HT-29 (cell line): ENCODE measurements at places on chromosomes 6 and 20. TPM values are rescaled to one million over a fixed set of nuclear protein-coding genes. Genes with fewer than 3 reads are reported as not detected.
A peak's percentile ranks its signal among the peaks of the same experiment; 100 is the strongest.

The BHLHE23 gene
- total RNA-seq: not detected in 2 replicates

The CST2 gene
- not detected in 2 replicates for total RNA-seq

The OR2J3 gene
- total RNA-seq: not detected in 2 replicates

The FILIP1 gene
- not detected in 2 replicates for total RNA-seq

The LY6G5B gene
- total RNA-seq: 3.5 and 3.6 TPM in 2 replicates

The SPATA25 gene
- 7.1 and 10.4 TPM in 2 replicates for total RNA-seq

The AGPAT4 gene
- 0.47 and 0.56 TPM in 2 replicates for total RNA-seq

The DEFB132 gene
- not detected in 2 replicates for total RNA-seq

The CDC5L gene
- total RNA-seq: 9.8 and 10.9 TPM in 2 replicates

The MED20 gene
- 18.3 and 25.4 TPM in 2 replicates for total RNA-seq

The ASIP gene
- not detected in 2 replicates for total RNA-seq

The ADGRF4 gene
- total RNA-seq: 0.41 and 0.94 TPM in 2 replicates

The SYCP2L gene
- total RNA-seq: 0.08 TPM in 1 of 2 replicates, not detected in the other

DNA sequence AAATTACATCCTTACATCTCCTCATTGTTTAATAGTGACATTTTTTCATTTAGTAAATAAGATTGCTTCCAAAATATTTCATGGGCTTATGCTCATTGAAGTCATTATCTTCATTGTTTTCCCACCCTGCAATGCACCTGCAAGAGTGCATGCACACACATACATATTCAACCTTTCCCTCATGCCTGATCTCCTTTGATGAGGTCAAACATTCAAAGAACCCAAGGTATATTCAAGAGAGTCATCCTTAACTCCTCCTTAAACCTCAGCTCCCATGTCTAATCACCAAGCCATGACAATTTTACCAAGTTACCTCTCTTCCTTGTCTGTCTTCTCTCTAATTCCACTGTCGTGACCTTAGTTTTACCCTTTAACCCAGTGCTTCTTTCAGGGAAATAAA lies 56.5 kb downstream of the HIVEP2 start:
- DNase-seq: no peak

- no peak for DNase-seq
Observed at GRCh38 chr6:111416529-111416928, 66.5 kb downstream of the REV3L start.

DNA sequence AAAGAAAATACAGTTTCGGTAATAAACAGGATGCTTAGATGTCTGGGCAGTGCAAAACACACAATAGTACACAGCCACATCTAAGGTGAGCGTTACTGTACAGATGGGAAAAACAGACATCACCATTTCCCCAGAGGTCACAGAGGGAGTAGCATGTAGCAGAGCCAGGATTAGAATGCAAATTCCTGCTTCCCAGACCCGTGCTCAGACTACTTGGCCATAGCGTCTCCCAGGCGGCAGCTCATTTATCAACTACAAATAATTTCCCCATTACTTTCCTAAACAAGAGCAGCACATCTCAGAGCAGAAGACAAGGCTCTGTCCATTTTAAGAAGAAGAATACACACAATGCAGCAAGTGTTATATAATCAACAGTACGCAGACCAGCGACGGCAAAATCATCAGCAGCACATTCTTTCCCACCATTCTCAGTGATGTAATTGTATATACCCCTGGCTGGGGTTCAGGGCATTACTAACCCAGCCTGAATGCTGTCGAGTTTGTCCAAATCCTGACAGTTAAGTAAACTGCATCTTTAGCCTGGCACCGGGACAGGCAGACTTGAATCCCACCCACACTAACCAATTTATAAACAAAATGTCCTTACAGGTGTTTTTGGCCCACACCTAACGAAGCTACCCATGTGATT lies 61.9 kb downstream of the CNKSR3 start:
- DNase-seq: no peak

DNA sequence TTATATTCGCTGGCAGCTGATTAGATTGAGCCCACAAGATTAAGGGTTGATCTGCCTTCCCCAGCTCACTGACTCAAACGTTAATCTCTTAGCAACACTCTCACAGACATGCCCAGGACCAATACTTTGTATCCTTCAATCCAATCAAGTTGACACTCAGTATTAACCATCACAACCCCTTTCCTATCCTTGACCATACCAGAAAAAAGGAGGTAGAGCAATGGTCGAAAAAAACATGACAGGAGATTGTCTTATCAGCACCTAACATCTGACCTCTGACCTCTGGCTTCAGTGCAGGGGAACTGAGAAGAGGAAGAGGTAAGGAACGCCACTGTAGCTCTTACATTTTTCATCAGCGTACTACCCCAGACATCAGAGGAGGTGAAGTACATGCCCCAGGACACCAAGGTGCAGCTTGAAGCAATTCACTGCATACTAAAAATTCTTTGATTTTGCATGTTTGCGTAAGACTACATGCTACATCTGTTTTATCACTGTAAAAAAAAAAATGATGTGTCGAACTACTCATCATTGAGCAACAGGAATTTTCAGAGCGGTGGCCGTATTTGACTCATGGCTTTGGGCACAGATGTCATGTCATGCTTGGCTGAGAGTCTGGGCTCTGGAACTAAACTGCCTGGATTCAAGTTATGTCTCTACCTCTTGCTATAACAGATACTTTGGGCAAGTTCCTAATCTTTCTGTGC lies 188.0 kb upstream of the TAB2 start:
- DNase-seq: peak; percentile 8

DNA sequence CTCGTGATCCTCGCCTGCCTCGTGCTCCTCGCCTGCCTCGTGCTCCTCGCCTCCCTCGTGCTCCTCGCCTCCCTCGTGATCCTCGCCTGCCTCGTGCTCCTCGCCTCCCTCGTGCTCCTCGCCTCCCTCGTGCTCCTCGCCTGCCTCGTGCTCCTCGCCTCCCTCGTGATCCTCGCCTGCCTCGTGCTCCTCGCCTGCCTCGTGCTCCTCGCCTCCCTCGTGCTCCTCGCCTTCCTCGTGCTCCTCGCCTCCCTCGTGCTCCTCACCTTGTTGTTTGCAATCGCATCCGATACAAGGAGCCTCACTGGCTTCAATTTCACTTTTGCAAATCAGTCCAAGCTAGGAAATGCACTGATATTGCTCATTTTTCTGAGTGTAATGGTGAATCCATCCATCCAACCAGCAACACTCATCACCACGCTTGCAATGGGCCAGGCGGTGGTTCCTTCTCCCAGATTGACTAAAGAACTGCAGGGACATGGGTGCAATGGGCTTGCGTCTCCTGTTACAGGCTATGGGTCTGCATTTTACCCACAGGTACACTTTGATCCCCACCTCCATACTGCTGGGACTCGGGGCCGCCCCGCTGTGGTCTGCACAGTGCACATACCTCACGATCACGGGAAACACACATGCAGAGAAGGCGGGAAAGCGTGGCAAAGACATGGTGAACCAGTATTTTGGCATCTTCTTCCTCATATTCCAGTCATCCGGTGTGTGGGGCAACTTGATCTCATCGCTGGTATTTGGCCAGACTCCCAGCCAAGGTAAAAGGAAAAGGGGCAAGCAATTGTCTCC lies 4.6 kb downstream of the UNC93A start:
- DNase-seq: no peak

GRCh38 chr20:14780508-14780907 lies 443.1 kb upstream of the FLRT3 start:
- no peak for DNase-seq

- no peak for DNase-seq
Observed at GRCh38 chr6:126667728-126668127, 327.8 kb downstream of the CENPW start.

- DNase-seq: no peak
Observed at GRCh38 chr20:39875492-39876110, 813.4 kb downstream of the MAFB start.

DNA sequence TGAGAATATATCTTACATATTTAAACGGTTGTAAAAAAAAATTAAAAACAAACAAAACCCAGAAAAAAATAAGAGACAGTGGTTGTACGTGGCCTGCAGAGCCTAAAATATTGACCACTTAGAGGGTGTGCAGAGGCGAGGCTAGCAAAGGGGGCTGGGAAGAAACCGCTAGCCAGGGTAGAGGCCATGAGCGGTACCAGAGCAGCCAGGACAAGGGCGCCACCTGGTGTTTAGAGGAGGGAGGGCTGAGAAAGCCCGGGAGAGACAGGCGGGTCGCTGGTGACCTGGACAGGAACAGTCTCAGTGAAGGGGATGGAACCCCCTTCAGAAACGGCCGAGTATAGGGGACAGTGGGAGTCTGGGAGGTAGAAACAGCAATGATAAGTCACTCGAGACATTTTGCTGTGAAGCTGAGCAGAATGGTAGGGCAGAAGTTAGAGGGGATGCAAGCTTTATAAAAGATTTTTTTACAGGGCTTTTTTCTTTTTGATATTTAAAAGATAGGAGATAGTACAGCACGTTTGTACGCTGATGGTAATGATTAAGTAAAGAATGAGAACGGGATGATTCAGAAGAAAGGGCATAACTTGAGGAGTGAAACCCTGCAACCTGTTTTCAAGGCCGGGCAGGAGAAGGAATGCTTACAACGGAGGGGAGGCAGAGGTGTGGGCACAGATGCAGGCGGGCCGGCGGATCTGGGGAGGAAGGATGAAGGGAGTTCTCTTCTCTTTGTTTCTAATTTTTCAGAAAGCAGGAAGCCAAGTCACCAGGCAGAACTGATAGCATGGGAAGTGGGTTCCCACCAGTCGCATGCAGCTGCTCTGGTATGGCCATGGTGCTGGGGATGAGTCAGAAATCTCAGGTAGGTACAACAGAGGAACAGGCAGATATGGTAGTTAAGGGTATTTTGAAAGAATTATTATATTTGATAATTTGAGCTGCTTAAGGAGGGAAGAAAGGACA lies 76.2 kb downstream of the FAM229B start:
- DNase-seq: peak; percentile 54

GRCh38 chr6:96279084-96279483 lies 242.5 kb upstream of the UFL1 start:
- no peak for DNase-seq

- no peak for DNase-seq
Observed at GRCh38 chr6:168941036-168941435, 312.6 kb downstream of the THBS2 start.

DNA sequence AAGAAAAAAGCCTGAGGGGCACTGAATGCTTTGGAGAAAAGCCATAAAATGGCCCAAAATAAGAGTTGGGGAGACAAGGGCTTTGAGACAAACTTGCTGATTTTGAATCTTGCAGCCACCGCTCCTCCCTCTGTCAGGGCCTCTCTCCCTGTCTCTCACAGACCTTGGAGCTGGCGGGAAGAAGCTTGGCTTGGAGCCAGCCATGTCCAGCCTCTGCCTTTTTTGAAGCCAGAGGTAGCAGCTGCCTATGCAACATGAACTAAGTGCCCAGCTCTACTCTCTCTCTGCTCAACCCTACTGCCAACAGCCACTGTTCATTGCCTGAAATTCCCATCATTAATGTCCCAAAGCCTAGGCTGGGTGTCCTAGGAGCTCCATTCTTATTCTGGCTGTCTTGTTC lies 63.7 kb upstream of the CTNNBL1 start:
- peak; percentile 24 for DNase-seq

GRCh38 chr6:100998111-100998510 lies 117.0 kb upstream of the ASCC3 start:
- DNase-seq: no peak

DNA sequence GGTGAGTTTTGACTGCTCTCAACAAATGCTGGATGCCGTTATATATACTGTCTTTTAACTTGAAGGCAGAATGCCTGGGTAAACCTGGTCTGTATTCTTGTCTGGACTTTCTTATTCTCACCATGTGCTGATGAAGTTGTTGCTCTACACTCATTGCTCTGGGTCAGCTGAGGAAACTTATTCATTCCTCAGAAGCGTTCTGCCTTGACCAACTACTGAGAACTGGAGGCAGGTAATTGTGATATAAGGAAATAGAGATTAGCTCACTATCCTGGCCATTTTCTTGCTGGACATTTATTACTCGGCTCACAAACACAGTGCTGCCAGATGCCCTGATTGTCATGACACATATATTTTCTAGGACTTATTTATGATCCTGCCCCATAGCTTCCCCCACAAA lies 103.6 kb downstream of the DNAH8 start:
- no peak for DNase-seq

- no peak for DNase-seq
Observed at GRCh38 chr6:15952231-15953151, 176.4 kb upstream of the MYLIP start.

GRCh38 chr6:37758234-37758633 lies 60.6 kb upstream of the MDGA1 start:
- no peak for DNase-seq

DNA sequence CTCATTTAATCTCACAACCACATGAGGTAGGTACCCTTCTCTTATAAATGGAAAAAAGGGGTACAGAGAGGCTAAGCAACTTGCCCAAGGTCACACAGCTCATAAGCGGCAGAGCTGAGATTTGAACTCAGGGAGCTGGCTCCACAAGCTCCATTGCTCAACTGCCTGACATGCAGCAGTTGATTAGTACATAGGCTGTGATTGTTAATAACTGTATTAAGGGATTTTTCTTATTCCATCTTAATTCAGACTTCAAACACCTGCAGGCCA lies 6.6 kb downstream of the CCN5 start:
- DNase-seq: no peak

- DNase-seq: no peak
Observed at GRCh38 chr6:31879901-31880300, 1.1 kb upstream of the SLC44A4 start.

DNA sequence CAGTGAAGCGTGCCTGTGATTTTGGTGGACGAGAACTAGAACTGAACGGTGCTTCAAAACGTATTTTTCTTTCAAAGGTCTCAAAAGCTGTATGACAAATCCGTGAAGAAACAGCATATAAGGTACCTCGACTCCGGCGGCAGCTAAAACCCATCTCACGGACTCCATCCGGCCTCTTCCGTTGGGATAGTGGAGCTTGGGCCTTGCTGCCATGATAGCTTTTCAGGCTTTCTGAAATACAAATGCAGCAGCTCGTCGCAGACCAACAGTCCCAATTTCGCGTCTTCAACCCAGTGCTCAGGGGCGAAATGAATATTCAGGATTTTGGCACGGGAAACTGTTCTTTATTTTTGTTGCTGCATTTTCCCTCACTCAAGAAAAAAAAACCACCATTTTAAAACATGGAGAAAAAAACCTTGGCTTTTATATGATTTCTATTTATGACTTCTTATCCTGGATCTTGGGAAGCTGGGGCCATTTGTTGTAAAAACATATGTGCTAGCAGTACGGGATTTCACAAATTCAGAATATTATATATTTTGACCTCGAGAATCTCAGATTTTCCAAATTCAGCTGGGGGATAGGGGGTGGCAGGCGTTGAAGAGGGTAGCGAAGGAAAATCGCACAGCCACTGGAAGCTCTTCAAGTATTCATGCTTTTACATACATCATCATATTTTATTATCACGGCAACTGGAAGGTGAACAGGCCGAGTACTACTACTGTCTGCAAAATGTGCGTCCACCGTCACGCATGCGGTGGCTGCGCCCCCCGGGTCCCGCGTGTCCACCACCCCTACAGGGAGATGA lies 849 bp downstream of the GSTA4 start:
- peak; percentile 4 for DNase-seq

DNA sequence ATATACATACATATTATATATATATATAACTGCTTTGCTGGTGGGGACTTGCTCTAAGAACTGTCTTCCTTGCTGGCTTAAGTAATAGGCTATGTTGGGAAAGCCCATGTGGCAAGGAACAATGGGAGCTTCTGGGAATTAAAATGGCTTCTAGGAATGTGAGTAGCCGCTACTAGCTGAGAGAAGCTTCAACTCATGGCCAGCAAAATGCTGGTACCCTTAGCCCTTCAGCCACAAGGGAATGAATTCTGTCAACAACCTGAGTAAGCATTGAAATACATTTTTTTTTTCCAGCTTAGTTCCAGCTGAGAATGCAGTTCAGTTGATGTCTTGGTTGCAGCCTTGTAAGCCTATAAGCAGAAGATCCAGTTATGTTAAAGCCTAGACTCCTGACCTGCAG lies 911.7 kb upstream of the MAP3K7 start:
- DNase-seq: no peak
